GM20000 (cell line): ENCODE measurements at places on chromosomes 4 and X.

DNA sequence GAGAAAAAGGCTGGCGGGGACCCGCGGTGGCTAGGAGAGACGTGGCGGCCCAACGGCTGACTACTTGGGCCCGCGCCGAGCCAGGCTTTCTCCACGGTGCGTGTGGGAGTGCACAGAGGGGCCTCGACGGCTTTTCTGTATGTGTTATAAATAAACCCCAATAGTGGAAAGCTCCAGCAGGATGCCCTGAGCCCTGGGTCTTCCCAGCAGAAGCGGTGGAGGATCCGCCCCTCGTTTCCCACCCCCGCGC is 268 bp upstream of the PRRG1 start:
- no peak for DNase-seq

- no peak for DNase-seq
Observed at GRCh38 chrX:11509786-11510185, 155.9 kb downstream of the ARHGAP6 start.

DNA sequence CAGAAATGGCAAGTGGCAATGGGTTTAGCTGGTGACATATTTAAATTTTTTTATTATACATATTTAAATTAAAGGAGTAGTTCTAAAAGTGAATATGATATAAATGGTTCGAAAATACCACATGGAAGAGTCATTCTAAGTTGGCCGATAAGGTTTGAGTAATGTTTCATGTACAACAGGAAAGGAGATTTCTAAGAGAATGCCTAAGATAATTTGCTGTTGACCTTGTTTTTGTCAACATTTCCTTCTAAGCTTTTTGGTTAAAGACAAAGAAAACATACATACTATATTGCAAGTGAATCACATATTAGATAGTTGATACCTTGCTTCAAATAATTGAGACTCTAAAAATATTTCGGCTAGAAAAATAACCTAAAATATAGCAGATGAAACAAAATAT is 526.6 kb upstream of the SLIT2 start:
- no peak for DNase-seq

DNA sequence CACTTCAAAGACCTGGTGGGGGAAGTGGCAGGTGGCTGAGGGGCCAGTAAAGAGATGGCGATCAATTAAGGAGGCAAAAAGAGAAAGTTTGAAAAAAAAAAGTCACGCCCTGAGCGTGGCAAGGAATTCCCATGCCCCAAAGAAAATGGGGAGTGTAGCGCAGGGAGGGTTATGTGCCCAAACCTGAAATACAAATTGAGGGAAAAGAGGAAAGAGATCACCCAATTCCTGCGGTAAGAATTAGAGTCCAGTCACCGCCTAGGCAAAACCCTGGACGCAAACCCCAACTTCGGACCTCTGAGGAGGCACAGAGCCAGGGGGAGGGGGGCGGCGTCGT is 595 bp downstream of the ENOX2 start:
- no peak for DNase-seq

DNA sequence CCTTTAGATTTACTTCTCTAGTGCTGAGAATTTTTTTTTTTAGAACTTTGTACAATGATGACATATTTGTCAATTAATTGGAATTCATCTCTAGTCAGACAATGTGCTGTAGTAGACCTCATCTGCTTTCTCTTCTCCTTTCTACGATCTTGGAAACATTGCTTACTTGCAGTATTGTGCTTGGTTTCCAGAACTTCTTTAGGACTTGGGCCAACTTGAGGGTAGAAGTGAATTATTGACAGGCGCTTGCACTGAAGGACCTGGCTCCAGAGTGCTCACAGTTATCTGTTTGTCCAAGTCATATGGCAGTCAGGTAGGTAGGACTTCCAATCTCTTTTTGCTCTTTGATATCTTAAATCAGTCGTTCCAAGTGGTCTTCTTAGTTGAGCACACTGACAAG is 39.6 kb downstream of the FNIP2 start:
- DNase-seq = no peak

DNA sequence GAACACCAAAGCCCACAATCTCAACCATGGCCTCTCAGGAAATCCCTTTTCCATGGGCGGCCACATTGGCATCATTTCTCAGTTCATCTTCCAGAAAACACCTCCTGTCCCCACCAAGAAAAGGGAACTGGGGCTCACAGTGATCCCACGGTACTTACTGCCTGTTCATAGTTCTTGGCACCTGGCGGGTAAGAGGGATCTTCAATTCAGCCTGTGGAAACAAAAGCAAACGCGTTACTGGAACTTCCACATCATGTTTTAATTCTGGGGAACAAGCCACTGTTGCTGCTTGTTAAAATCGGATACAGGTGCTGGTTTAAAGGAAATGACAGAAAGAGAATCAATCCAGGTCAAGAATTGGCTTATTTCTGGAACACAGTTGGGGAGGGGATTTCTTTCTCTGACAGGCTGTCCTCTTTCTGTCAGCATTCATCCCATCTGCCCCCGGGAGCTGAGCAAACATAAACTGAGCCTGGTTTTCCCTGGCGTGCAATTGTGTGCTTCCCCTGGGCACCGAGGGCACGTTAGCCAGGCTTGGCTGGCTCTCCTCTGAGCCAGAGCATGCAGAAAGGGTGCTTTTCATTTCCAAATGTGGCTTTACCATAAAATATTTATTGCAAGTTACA is 16.8 kb downstream of the CLNK start:
- DNase-seq = no peak
